T-helper 2 cell treated with Interferon-gamma antibody and Interleukin-4, amounts not matched to agents 5 μg/mL and 100 μg/mL, for 36 hours (primary cell): ENCODE measurements at places on chromosomes 16 and 17.

DNA sequence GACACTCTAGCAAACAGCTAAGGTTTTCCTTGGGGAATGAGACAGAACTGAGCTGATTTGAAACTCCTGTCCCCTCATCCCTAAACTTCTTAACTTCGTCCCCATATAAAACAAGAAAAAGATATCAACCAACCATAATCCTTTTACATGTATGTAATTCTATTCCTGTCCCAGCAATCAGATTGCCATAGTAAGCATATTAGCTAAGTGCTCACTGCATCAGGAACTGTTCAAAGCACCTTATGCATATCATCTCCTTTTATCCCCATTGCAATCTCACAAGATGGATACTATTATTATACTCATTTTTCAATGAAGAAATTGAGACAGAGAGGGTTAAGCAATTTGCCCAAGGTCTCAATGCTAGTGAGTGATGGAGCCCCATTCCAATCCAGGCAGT, 6.8 kb downstream of the KIF18B start:
- DNase-seq = no peak

GRCh38 chr17:6069539-6070429, at the start of gene WSCD1:
TSS of gene WSCD1 (plus strand) at chr17:6070379. CDS start at chr17:6080659, 10,280 bp downstream.
- no peak for DNase-seq

DNA sequence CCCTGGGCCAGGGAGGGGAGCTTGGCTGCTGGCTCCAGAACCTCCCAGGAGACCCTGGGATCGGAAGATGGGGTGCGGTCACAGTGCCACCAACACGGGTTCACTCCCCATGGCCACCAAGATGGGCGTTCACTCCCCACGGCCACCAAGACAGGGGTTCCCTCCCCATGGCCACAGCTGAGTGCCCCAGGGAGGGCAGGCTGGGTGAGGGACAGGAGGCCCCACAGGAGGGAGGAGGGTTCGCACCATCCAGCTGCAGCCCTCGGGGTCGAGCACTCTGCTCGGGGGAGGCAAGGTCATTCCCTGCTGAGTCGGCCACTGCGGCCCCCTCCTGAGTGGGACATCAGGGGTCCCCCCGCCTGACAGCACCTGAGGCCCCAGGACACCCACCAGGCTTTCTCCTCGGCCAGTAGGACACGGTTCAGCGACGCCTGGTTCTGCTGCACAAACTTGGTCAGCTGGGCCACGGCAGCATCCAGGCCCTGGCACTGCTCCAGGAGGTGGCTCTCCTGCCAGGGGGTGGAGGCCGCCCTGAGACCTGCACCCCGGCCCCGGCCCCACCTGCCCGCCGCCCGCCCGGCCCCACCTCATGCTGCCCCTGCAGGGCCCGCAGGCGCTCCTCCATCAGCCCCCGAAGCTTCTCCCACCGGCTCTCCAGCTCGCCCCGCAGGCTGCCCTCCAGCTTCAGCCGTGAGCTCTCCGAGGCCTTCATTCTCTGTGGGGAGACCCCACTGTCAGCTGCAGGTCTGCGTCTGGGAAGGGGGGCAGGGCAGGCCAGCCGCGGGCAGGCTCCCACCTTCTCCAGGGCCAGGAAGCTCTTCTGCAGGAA, 5.9 kb downstream of the CCDC154 start:
- no peak for DNase-seq

DNA sequence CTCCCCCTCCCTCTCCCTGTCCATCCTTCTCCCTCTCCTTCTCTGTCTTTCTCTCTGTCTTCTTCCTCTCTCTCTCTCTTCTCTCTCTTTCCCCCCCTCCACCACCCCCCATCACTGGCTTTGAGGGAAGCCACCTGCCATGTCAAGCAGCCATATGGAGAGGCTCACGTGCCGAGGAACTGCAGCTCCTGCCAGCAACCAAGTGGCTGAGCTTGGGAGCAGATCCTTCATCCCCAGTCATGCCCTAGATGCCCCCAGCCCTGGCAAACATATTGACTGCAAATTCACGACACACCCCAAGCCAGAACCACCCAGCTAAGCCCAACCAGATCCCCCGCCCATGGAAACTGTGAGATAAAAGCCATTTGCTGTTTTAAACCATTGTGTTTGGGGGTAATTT, 40.9 kb upstream of the RBFOX3 start:
- DNase-seq = no peak

- DNase-seq = no peak
These were observed 238.4 kb downstream of the CEP112 start for GRCh38 chr17:65953316-65954147.

- DNase-seq = no peak
These were observed 76.2 kb downstream of the CCT6B start for GRCh38 chr17:34885076-34885475.
